ENCODE measurements at places on chromosomes 12 and 14.

DNA sequence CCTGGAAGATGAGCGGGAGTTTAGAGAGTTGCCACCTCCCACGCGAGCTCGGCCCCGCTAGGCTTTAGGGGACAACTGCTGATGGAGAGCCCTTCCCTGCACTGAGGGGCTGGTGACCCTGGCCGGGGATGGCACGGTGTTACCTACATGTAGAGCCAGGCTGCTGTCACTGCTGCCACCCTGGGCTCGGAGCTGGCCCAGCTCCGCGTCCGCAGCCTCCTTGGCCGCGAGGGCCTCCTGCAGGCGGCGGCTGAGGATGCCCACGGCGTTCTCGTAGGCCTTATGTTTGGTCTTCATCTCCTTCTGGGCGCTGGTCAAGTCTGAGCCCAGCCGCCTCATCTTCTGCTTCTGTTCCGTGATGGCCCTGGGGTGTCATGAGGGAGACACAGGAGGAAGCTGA lies 24.6 kb upstream of the ANKLE2 start:
- no peak for DNase-seq

DNA sequence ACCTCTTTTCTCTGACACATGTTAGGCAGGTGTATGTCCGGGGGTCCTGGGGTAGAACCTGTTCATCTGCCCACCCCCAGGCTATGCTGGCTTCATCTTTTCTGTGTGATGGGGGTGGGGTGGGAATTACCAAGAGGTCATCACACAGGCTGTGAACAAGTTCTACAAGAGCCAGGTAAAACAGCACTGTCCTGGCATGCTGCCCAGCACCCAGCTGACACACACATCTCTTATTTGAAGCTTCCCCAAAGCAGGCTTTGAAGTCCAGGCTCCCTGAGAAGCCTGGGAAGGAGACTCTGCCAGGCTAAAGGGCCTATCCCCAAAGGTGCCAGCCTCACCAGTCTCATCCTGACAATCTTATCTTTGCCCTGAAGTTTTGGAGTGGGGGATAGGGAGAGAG lies 141.1 kb downstream of the ALG10 start:
- DNase-seq = no peak

DNA sequence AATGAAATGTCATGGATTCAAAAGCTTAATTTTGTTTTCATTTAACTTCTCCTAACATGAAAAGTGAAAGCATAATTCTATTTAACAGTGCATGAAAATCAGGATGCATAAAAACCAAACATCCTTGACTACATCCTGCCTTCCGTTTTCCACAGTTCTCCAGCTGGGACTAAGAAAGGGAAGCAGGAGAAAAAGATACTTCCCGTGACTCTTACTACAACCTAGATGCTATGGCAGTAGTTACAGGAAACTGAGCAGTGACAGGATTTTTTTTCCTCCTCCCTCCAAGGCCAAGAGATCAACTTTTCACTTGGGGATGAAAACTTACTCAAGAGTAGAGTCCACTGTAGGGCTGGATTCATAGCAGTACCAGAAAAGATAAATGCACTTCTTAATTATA lies 2.6 kb downstream of the EXOC5 start:
- DNase-seq = no peak

DNA sequence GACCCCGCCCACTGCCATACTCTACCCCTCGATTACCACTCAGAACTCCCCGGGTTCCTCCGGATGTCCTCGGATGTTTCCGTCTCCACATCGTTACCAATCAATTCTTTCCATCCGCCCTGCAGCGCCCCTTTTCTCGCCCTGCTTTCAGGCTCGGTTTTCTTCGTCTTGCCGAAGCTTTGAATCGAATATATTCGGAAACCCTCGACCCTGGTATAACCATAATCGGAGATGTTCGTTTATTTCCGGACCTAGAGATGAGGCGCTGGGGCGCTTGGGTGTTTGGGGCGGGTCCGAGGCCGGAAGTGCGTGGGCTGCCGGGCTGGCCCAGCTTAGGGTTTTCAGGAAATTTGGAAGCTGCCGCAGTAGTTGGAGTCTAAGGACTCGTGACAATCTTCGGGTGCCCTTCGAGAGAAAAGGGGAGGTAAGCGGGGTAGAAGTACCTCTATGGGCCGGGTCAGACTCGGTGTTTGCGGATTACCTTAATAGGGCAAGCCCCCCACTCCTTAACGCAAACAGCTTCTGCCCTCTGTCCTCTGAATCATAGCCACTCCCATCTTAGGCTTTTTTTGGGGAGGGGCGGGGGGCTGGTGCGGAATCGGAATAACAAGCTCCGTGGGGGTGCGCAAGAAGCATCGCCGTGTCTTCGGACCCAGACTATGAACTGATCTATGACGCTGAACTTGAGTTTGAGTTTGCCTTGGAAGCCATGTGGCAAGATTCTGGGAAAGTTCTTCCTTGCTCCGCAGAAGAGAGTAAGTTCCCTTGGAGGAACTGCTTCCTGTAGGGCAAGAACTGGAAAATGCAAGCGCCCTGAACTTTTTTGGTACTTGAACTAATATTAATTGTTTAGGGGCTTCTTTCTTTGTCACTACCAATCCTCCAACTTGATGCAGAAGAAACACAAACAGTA lies at the start of gene C14orf119:
TSS of gene C14orf119 (plus strand) at position 310 of the 913 bp plus-strand sequence. CDS start 2,154 bp downstream, outside the sequence.
- DNase-seq = no peak

GRCh38 chr14:70425354-70425753 lies 8.5 kb upstream of the SYNJ2BP start:
- DNase-seq = no peak
